ENCODE measurements at places on chromosomes 3 and 15.
A peak's percentile ranks its signal among the peaks of the same experiment; 100 is the strongest.

DNA sequence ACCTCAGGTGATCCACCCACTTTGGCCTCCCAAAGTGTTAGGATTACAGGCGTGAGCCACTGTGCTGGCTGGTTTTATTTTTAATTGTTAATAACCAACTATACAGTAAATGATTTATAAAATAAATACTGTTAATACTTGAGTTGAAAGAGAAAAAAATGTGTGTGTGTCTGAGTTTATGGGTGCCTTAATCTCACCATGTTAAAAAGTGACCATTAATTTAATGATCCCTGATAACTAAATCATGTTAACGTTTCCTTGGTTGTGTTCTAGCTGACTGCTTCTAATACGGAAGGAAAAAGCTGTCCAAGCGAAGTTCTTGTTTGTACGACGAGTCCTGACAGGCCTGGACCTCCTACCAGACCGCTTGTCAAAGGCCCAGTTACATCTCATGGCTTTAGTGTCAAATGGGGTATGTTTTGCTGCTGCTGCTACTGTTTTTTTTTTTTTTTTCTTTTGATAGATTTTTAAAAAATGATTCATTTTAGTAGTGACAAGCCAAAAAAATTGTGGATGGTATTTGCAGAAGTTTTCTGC, 113.5 kb downstream of the GHSR start:
- no peak for DNase-seq

- DNase-seq = no peak
Observed at GRCh38 chr3:183122257-183122932, 23.1 kb upstream of the MCCC1 start.

GRCh38 chr15:38520035-38520434, 44.6 kb downstream of the RASGRP1 start:
- DNase-seq = no peak

- DNase-seq = no peak
Observed at GRCh38 chr15:60442763-60443162, 36.2 kb downstream of the ICE2 start.

DNA sequence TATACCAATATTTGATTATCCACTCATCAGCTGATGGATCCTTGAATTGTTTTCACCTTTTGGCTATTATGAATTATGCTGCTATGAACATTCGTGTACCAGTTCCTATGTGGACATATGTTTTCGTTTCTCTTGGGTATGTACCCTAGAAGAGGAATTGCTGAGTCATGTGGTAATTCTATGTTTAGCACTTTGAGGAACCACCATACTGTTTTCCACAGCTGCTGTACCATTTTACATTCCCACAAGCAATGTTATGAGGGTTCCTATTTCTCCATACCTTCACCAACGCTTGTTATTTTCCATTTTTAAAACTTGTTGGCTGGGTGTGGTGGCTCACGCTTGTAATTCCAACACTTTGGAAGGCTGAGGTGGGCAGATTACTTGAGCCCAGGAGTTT, 62.9 kb downstream of the RPLP1 start:
- no peak for DNase-seq

GRCh38 chr3:58824285-58824684, 157.7 kb upstream of the FAM3D start:
- peak; percentile 8 for DNase-seq

Data from stimulated activated CD4-positive, alpha-beta T cell treated with anti-CD3 and anti-CD28 coated beads, Interleukin-12 subunit alpha, Interleukin-12 subunit beta, amount 100 ng/mL, for 24 hours (primary cell).